ENCODE measurements at places on chromosomes 3 and 15. TPM values are rescaled to one million over a fixed set of nuclear protein-coding genes. Genes with fewer than 3 reads are reported as not detected.
A peak's percentile ranks its signal among the peaks of the same experiment; 100 is the strongest.

DNA sequence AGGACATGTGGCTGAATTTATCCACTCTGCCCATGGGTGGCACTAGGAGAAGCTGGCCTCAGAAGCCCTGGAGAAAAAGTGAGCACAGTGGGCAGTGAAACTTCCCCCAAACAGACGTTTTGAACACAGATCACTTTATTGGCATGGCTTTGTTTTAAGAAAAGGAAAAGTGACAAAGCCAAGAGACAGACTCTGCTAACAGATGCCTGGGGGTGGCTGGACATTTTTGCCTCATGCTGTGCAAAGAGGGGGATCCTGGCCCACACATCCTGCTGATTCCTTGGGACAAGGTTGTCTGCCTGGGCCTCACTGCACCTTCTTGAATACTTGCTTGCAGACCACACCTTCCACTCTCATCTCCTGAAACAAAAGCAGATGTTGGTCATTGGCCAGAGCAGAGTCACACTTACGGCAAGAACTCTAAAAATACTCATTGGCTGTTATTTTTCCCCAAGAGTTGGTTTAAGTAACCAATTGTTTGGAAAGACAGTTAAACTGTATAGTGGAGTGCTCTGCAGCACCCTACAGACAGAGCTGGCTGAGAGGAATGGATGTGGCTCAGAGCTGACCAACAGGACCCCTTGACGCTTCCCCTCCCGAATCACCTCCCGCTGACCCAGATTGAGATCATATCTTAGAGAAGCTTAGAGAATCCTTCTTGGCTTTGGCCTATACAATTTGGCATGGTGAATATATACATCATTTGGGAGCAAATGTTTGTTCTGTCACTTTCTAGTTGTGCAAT lies 22.0 kb downstream of the RBP1 start:
- H3K27me3 ChIP-seq, result no peaks in the 10 kb centered on the region
- no peak overlapping the region for H3K4me3 ChIP-seq
- H3K36me3 ChIP-seq, result peaks cover 26% of the 10 kb centered on the region
- H3K27ac ChIP-seq, result no peak overlapping the region

- no peaks in the 10 kb centered on the region for H3K27me3 ChIP-seq
- no peak overlapping the region for H3K4me3 ChIP-seq
- peaks cover 48% of the 10 kb centered on the region for H3K4me1 ChIP-seq
- peaks cover 14% of the 10 kb centered on the region for H3K36me3 ChIP-seq
- no peak for DNase-seq
Measured at GRCh38 chr15:65363306-65363705, 14.5 kb downstream of the IGDCC3 start.

DNA sequence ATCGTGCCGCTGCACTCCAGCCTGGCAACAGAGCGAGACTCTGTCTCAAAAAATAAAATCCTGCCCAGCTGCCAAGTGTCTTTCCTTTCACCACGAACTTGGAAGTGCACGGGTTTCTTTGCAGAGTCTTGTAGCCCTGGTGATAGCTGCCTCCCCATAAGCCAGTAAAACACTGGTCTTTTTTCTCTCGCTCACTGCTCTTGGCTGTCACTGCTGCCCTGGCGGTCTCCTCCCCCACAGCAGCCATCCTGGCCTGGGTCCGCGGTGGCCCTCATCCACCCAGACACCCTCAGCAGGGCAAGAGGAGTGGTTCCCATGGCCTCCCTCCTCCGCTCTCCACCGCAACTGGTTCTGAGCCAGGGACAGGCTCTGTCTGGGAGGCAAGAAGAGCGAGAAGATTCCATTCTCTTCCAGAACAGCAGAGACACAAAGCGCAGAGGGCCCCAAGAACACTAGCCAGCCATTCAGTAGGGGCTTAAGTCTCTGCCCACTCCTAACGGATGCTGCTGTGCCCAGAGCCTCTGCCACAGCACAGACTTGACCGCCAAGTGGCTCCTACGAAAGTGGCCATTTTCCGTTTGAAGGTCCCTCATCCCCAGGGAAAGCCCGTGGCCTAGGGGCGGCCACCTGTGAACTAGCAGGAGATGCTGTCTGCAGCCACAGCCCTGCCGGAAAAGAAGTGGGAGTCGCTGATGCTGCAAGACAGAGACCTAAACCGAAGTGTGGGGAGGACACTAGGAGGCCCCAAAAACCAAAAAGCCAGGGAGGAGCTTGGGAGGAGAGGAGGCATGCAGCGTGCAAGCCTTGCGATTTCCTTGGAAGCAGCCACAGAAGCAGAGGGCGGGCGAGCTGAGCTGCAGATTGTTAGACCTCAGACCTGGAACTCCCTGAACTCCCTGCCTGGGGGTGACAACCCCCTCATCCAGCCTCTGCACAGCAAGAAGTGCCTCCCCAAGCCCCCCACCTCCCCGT lies 44.1 kb downstream of the KLHL25 start:
- H3K36me3 ChIP-seq, result peaks cover 24% of the 10 kb centered on the region
- H3K4me1 ChIP-seq, result peaks cover 4% of the 10 kb centered on the region
- no peak overlapping the region for H3K4me3 ChIP-seq
- H3K27me3 ChIP-seq, result no peaks in the 10 kb centered on the region

DNA sequence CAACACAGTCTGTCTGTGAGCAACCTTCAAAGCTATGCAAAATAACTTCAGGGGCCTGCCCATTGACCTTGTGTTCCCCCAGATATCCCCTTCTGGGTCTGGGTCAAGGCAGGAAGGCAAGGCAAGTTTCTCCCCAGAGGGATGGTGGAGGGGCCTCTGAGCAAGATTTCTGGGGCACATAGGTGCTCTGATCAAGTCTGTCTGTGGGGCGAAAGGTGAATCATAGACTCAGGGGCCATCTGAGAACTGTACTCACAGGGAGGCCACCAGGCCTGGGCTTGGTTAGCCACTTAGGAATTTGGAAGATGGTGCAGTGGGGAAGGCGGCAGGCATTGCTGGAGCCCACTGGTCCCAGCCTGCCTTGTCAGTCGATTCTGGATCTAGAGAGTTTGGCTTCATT lies 92.4 kb downstream of the MINAR1 start:
- H3K36me3 ChIP-seq, result no peaks in the 10 kb centered on the region
- no peak for DNase-seq
- no peak overlapping the region for H3K4me3 ChIP-seq
- no peaks in the 10 kb centered on the region for H3K27me3 ChIP-seq

- H3K4me1 ChIP-seq, result peaks cover 13% of the 10 kb centered on the region
- DNase-seq, result no peak
- H3K27ac ChIP-seq, result no peak overlapping the region
Measured at GRCh38 chr3:55884491-55885285, 397.6 kb upstream of the WNT5A start.

Gene NGRN
- total RNA-seq, result 110 TPM

- no peaks in the 10 kb centered on the region for H3K36me3 ChIP-seq
- DNase-seq, result no peak
- no peak overlapping the region for H3K27ac ChIP-seq
- no peaks in the 10 kb centered on the region for H3K27me3 ChIP-seq
Measured at GRCh38 chr3:179268400-179269051, 17.6 kb upstream of the KCNMB3 start.

DNA sequence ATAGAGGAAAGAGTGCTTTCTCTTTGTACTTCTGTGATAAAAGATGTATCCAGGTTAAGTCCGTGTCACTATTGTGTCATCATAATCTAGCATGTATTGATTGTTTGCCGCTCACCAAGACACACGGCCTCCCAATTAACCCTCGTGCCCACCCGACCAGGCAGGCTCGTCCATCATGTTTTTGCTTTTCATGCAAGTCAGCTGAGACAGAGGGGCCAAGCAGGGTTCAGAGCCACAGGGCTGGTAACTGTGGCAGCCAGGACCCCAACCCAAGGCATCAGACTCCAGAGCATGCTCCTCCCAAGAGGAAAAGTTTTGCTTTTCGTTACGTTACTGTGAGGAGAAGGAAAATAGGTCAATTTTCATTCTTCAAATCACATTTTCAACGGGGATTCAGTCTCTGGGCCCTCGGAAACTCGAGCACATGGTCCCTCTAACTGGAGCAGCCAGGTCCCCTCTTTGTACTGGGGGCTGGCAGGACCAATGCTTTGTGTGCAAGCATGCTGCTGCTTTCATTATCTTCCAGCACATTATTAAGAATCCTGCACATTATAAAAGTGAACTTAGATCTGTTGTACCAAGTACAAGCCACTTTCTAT lies 161.1 kb upstream of the TOPAZ1 start:
- no peak overlapping the region for H3K27ac ChIP-seq
- no peak overlapping the region for H3K4me3 ChIP-seq

GRCh38 chr15:88104357-88104756 lies 152.2 kb downstream of the NTRK3 start:
- DNase-seq, result no peak
- H3K27ac ChIP-seq, result no peak overlapping the region
- no peaks in the 10 kb centered on the region for H3K36me3 ChIP-seq
- H3K4me3 ChIP-seq, result no peak overlapping the region

GRCh38 chr3:151085889-151086483 lies 522 bp downstream of the MED12L start:
- H3K4me3 ChIP-seq, result peak overlapping the region; percentile 90
- H3K27me3 ChIP-seq, result peaks cover 27% of the 10 kb centered on the region
- peak; percentile 43 for DNase-seq
- no peaks in the 10 kb centered on the region for H3K36me3 ChIP-seq
- H3K4me1 ChIP-seq, result peaks cover 8% of the 10 kb centered on the region
- H3K27ac ChIP-seq, result no peak overlapping the region

DNA sequence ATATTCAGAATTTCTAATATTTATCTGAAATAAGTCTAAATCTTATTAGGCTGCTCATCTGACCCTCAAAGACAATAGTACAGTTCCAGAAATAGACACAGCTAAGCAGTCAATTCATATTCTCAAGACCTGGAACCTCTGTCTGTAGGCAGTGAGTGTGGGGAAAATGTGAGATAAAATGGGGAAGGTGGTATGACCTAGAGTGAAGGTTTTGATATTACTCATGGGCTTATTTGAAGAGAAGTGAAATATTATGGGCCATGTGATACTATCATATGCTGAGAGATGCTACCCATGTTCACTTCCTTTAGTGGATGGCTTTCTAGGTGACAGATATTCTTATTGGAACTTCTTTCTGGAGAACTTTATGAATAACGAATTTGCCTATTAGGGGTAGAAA lies 33.5 kb downstream of the TGFBR2 start:
- peaks cover 13% of the 10 kb centered on the region for H3K36me3 ChIP-seq
- H3K4me3 ChIP-seq, result no peak overlapping the region
- no peak for DNase-seq

- H3K27me3 ChIP-seq, result peaks cover 6% of the 10 kb centered on the region
- H3K27ac ChIP-seq, result no peak overlapping the region
- H3K4me3 ChIP-seq, result no peak overlapping the region
Measured at GRCh38 chr15:75327005-75327404, 8.9 kb upstream of the COMMD4 start.

GRCh38 chr3:115704661-115705338 lies 81.5 kb downstream of the GAP43 start:
- H3K4me3 ChIP-seq, result no peak overlapping the region
- H3K36me3 ChIP-seq, result no peaks in the 10 kb centered on the region
- no peak overlapping the region for H3K27ac ChIP-seq
- peaks cover 3% of the 10 kb centered on the region for H3K27me3 ChIP-seq

Gene SLC6A1
- not detected for total RNA-seq

DNA sequence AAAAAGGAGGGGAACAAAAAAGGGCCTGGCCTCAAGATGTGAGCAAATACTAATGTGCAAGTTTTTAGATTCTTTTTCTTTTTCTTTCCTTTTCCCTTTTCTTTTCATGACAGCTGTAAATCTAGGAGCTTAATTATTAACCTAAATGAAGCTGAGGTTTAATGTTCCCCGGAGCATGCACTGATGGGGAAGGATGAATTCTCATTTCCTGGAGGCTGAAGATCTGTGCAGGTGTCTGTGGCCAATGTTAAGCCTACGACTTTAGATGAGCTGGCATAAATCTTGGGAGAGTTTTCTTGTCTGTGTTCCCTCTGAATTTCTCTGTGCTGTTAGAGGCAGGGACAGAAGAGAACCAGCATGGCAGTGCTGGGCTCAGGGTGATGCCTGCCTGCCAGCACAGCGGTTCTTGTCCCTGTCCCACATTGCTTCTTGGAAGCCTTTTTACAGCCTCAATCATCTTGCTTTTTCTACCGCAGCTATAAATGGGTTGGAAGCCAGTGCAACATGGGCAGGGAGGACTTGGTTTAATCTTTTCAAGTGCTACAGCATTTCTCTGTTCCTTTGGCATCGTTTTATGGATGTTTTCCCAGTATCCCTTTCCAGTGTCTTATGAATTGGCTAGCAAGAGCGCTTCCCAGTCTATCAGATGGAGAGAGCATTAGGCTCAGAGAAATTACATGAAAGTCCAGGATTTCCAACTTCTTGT lies 119.1 kb downstream of the ATG7 start:
- H3K36me3 ChIP-seq, result no peaks in the 10 kb centered on the region
- no peak overlapping the region for H3K4me3 ChIP-seq
- no peaks in the 10 kb centered on the region for H3K27me3 ChIP-seq
- no peak overlapping the region for H3K27ac ChIP-seq
- peaks cover 19% of the 10 kb centered on the region for H3K4me1 ChIP-seq
- no peak for DNase-seq

DNA sequence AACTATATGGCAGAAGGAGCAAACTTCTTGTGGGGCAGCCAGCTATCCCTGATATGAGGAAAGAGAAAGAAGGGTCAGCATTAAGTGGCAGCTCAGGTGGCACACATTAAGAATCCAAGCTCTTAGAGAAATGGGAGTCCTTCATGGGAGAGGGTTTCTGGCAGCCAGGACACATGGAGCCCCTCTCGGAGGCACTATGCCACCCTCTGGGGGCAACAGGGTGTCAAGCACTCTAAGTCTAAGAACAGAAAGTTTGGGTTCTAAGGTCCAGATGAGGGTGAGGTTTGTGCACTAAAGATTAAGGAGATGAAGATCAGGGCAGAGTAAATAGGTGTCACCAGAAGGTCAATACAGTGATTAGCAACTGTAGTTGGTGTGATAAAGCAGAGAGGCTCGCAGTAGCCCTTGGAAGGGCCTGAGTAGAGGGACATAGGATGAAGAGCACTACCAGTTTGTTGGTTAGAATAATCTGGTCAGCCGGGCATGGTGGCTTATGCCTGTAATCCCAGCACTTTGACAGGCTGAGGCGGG lies 89.3 kb downstream of the ST6GAL1 start:
- H3K27ac ChIP-seq, result peak overlapping the region; percentile 3
- DNase-seq, result no peak
- H3K27me3 ChIP-seq, result no peaks in the 10 kb centered on the region
- peaks cover 22% of the 10 kb centered on the region for H3K36me3 ChIP-seq
- H3K4me1 ChIP-seq, result peaks cover 11% of the 10 kb centered on the region

GRCh38 chr3:169146866-169147237 lies 516.7 kb downstream of the MECOM start:
- peaks cover 8% of the 10 kb centered on the region for H3K36me3 ChIP-seq
- no peak for DNase-seq
- peak overlapping the region; percentile 96 for H3K27ac ChIP-seq

DNA sequence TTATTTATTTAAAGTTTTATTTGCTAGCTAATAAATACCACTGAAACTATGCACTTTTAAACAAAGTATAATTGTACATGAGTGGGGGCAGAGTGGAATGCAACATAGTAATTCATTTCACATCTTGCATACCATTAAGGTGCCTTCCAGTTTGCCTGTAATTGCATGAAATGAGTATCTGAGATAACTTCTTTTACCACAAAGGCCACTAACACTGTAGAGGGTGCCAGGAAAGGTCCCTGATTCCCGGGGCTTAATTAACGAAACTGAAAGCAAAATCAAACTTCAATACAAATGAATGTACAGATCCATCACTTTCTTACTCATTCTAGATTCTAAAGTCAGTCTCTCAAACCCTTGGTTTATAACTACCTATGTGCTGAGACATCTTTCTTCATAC lies 2.1 kb downstream of the CD47 start:
- no peak for DNase-seq
- H3K27me3 ChIP-seq, result peaks cover 17% of the 10 kb centered on the region
- H3K36me3 ChIP-seq, result no peaks in the 10 kb centered on the region
- peaks cover 4% of the 10 kb centered on the region for H3K4me1 ChIP-seq
- no peak overlapping the region for H3K4me3 ChIP-seq

- no peak overlapping the region for H3K4me3 ChIP-seq
- peaks cover 7% of the 10 kb centered on the region for H3K36me3 ChIP-seq
- no peak overlapping the region for H3K27ac ChIP-seq
Measured at GRCh38 chr15:99165020-99165790, 60.3 kb downstream of the SYNM start.
